ENCODE measurements at places on chromosomes 2 and 18.

DNA sequence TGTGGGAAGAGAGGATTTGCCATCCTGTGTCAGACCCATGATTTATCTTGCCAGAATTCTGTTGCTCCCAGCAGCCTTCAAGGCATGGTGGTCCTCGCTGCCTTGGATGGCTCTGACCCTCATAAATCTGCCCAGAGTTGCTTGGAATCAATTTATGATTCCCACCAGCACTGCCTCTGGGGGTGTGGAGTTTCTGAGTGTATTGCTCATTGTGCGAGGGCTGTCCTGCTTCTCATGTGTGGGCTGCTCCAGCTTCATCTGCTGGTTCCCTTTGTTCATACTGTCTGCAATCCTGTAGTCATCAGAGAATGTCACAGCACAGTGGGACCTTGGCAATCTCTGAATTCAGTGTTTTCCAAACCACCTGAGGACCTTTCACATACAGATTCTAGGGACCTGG lies 139.8 kb downstream of the CLIP4 start:
- no peak for DNase-seq

DNA sequence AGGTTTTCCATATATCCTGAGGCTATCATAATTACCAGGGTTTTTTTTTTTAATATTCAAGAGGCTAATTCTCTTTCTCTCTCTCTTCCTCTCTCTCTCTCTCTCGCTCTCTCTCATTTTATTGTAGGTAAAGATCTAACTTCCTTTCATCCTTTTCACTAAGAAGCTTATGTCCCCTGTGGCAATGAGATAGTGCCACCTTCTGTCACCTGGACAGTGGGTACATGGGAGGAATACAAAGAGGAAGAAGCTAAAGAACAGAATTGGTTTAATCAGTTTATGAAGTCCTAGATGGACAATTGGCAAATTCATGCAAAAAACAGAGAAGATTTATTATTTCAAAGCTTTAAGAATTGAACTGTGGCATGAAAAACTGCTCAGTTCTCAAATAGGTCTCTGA lies 1582.3 kb upstream of the TMEFF2 start:
- no peak for DNase-seq

DNA sequence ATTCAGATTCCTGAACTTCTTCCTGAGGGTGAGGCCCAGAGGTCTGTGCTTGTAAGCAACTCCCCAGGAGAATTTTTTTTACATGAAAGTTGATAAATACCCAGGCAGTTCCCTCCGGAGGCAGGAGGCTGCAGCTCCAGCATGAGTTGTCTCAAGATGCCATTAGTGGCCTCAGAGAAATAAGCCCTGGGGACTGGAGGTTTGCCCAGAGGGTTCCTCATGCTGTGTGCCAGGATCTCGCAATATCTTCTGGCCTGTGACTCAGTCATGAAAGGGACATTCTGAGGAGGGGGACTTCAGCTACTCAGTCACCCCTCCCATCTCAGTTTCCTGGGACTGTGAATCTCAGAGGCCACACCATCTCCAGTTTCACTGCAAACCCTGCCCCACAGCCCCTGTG lies 49.9 kb downstream of the LYPD1 start:
- DNase-seq, result no peak

DNA sequence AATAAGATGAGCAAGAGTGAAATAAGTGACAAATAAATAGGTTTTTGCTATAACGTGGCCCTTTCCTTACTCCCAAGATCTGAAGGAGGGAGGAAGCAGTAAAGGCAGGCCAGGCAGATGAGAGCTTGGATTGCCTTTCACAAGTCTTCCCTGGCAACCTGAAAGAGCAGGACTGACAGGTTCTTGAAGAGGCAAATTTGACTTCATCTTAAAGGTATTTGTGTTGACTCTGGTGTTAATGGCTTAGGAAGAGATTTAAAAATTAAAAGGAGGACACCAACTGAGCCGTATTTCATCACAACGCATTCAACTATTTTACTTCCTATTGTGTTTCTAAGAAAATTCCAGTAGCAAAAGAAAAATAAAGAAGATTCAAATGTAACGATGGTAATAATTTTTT lies 3.2 kb downstream of the STRN start:
- no peak for DNase-seq

- DNase-seq, result no peak
Observed at GRCh38 chr2:69089998-69090397, 77.0 kb downstream of the ANTXR1 start.

DNA sequence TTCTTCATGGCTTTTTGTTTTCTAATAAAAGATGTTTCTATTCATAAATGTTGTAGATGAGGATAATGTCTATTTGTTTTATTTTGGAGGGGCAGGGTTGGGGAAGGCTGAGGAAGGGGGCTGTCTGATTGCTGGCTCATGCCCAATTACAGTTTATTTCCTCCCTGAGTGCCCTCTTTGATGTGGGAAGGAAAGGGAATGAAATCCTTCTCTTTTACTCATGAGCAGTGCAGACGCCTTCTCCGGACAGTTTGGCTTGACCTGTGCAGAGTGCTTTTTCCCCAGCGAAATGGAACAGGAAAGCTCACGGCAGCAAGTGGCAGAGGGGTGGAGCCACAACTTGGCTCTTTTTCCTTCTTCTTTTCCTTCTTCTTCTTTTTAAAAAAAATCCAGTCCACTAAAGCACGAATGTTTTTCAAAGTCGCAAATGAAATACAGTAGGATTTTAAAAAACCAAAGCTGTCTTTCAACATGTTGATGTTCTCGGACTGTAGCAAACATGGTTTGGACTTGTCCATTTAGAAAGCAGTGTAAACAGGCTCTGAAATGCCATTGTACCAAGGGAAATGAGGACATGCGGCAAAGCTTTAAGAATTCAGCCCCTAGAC lies 34.5 kb downstream of the RAB31 start:
- no peak for DNase-seq

DNA sequence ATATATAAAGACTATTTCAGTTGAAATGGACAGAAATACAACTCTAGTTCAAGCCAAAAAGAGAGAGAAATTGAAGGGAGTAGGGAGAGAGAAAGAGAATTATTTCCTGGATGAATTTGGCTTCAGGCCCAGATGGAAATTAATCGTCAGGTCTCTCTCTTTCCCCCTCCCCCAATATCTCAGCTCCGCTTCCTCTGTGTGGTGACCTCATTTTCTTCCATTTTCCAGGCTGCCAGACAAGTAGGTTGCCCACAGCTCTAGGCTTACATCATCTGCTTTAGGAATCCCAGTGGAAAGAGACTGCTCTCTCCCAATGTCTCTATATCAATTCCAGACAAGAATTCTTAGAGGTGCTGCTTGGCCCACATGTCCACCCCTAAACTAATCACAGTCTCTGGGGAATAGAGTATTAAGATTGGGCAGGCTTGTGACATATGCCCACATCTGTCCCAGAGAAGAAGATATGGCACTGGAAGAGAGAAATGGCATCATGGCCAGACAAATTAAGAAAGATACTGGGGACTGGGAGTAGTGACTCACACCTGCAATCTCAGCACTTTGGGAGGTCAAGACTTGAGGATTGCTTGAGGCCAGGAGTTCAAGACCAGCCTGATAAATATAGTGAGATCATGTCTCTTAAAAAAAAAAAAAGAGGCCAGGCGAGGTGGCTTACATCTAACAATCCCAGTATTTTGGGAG lies 37.2 kb upstream of the CFAP36 start:
- no peak for DNase-seq

DNA sequence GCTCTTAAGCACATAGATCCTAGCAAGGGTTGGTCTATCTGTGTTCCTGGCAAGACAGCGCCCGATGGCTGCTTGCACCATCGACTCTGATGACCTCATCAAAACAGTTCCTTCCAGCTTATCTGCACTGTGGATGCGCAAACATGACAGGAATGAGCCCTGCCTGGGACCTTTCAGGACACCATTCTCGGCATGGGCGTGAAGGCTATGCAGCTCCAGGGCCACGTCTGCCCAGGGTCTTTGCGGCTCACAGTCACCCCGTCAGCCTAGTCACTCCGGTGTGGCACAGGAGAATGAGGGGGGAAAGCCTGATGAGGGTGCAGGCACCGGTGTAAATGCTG lies 147.8 kb upstream of the TWIST2 start:
- DNase-seq, result no peak

DNA sequence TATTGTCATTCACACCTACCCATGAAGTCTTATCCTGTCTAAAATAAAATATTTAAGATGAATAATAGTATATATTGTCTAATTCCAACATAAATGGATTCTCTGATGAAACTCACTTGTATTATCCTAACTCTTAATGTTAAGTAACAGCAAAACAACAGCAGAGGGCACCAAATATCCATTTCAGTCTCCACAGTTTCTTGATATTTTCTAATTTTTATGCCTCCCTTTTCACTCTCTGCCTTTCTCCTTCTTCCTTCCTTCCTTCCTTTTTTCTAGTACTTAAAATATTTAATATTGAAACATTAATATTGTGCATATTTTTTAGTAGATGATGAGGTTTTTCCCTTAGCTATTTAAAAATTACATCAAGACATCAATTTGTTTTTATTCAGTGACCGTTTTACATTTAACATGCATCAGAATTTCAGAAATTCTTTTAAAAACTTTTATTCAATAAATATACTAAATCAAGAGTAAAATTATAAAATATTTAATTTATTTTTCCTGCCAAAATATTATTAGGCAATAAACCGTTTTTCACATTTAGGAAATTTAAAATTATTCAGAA lies 97.6 kb downstream of the WDR7 start:
- DNase-seq, result no peak

GRCh38 chr2:42105330-42106256 lies 57.8 kb downstream of the PKDCC start:
- DNase-seq, result peak; percentile 62

DNA sequence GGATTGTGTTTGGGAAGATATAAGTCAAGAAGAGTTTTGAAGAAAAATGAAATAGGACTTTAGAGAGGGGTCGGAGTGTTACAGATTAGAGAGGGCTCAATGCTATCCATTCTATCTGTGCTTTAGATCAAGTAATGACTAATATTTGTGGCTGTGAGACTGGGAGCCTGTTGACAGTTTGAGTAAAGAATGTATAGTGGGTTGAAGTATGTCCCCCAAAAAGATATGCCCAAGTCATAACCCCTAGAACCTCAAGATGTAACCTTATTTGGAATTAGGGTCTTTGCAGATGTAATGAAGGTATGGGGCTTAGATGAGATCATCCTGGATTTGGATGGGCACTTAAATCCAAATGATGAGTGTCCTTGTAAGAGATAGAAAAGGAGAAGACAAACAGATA lies 55.3 kb upstream of the SERPINE2 start:
- no peak for DNase-seq
